Esophagus squamous epithelium (tissue), 5 donors: ENCODE measurements at places on chromosomes 11 and 22.

- DNase-seq = no peak
Measured at GRCh38 chr11:14029971-14030920, 67.7 kb downstream of the SPON1 start.

GRCh38 chr11:88484873-88485621 is 147.5 kb upstream of the CTSC start:
- DNase-seq = no peak

DNA sequence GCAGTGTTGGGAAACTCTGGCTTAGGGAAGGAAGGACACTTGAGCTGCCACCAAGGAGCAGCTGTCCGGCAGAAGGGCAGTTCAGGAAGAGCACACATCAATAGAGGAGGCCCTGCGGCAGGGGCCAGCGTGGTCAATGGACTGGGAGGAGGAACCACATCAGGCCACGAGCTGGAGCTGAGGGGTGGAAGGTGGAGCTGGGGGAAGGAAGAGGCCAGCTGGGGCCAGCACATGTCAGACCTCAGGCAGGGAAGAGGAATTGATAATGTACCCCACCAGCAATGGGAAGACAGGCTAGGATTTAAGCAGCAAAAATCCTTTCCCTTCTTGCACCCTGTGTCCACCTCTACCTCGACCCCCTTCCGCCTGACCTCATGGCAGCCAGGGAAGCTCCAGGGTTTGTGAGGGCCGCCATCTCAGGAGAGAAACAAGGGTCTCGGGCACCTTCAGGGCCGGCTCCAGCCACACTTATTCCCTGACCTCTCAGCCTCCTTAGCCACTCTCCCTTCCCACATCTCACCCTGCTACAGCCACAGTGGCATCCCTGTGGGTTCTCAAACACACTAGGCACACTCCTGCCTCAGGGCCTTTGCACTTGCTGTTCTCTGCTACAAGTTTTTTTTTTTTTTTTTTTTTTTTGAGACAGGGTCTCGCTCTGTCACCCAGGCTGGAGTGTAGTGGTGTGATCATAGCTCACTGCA is 157.8 kb upstream of the GRK3 start:
- no peak for DNase-seq

DNA sequence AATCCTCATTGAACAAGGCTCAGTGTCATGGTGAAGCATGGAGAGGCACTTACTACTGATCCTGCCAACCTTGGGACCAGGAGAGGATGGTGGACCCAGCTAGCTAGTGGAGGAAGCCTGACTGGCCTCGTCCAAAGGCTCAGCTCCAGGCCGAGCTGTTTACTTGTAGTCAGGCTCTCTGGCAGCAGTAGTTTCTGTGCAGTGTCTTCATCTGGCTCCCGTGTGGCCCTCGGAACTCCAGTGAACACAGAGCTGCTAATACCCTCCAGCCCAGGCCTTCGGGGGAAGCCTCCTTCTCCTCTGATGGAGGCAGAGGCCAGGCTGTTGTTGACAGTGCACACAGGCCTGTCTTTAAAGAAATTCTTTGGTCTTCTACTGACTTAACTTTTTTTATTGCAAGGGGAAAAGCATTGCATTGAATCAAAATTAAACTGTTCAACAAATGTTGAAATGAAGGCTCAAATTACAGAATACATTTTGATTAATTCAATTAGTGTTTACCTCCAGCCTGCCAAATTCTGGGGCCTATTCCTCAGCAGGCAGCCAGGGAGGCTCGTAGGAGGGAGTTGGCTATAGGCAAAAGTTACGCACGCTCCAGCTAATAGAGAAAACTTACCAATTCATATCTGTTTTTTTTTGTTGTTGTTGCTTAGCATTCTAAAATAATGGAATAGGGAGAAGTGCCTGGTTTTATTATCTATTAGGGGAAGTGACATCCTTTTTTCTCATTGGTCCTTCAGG is 18.8 kb downstream of the PPFIBP2 start:
- no peak for DNase-seq

- no peak for DNase-seq
Measured at GRCh38 chr22:41834005-41834944, 1.4 kb downstream of the SREBF2 start.

DNA sequence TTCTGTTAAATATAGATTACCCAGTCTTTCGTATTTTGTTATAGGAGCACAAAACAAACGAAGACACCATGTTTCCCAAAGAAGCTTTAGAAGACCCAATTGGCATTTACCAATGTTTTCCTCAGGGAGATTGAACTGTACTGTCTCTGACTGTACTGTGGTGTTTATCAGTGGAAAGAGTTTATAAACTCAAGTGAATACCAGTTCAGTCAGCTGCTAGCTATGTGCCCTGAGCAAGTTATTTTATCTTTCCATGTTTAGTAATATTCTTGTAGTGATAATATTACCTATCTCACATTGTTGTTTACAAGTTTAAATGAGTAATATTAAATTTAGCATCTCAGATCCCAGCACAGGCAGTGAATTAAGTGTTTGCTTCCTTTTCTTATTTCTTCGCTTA is 773.2 kb downstream of the KCNA4 start:
- DNase-seq = no peak

- no peak for DNase-seq
Measured at GRCh38 chr11:47907499-47907898, 59.3 kb upstream of the NUP160 start.

- no peak for DNase-seq
Measured at GRCh38 chr11:26983645-26984044, 10.3 kb upstream of the FIBIN start.

DNA sequence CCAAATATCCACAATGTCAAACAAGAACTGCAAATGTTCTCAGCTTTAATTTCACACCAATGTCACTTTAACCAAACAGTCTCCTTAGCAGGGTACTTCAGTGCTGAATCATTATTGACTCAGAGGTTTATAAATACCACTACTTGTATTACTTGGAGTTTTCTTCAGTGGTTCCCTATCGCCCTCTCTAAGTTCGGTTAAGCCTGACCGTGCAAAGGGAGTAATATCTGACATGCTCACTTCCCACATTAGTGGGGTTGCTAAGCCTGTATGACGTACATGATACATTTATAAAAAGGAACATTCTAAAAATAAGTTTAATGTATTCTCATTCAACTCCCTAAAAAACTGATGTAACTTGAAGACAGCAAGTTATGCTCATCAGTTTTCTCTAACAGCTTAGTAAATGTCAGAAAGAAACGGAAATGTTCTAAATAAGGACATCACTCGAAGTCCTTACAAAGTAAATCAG is 93.1 kb upstream of the ZC3H12C start:
- DNase-seq = no peak

DNA sequence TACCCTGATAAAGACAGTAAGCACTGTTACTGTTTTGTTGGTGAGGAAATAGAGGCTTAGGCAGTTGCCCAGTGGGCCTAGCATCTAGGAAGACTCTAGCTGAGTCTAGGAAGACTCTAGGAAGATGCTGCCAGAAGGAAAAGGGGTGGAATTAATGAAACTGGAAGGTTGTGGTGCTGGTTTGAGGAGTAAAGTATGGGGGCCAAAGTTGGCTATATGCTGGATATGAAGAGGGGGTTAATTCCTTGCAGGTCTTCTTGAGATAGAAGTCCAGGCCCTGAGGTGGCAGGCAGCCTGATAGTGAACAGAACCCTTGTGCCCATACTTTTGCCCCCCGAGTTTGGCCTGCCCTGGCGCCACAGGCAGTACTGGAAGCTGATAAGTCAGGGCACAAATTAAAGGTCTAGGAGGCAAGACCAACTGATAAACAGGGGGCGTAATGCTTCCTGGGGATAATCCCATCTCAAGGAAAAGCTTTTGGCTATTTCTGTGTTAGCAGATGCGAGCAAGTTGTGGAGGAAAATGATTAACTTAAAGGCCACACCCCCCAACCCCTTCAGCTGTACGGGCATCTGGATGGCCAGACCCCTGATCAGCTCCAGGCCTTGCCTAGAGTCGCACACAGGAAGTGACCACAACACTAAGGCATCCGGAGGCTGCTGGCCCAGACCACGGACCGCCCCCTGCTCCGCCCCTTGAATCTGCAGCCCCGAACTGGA is 3.1 kb downstream of the ILK start:
- DNase-seq = no peak

DNA sequence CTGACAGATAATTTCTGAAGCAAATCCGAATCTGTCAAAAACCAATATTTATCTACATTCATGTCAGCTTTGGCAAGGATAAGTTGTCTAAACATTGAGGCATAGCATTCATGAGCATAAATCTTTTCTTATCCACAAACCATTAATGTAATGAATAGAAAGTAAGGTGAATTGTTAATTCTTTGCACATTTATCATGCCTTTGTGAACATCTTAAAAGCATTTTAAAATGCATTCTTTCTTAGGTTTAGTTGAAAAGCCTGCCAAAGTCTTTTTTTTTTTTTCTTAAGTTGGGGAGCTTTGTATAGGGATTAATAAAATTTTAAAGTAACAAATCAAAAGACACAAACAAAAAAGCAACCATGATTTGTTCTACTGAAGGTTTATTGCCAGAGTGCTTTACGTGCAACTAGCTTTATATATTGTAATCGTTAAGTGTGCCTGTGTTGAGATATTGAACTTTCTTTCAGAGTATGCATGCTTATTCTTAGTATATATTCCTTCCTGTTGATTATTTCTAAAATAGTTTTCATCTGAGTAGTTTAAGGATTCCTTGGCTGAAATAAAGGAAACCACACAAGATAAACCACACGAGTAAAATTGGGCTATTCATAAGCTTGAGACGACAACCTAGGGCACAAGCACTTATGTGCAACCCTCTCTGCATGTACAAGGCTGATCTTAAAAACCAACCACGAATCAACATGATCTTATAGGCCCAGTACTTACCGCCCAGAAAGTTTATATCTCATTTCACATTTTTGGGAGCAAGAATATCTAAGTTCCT is 1110.9 kb upstream of the CNTN5 start:
- DNase-seq = no peak

GRCh38 chr11:103532133-103532788 is 423.0 kb downstream of the DYNC2H1 start:
- DNase-seq = no peak

GRCh38 chr22:16866167-16866566 is 41.0 kb upstream of the XKR3 start:
- DNase-seq = no peak

DNA sequence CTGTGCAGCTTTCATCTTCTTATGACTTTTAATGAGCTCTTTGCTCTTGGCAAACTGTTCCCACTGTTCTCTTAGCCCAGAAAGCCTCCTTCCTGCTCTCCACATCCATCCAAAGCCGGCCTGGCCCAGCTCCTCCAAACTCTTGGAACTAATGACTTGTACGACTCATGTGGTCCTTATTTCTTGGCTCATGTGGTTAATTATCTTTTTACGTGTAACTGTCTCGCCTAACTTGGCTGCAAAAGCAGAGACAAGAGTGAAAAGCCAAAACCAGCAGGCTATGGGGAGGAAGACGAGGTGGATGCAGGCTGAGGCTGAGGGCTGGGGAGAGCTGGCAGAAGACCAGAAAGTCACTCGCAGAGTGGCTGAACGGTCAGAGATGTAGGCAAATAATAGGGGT is 5.5 kb downstream of the CSNK2A3 start:
- no peak for DNase-seq

- no peak for DNase-seq
Measured at GRCh38 chr11:100776212-100776896, 89.3 kb downstream of the ARHGAP42 start.

DNA sequence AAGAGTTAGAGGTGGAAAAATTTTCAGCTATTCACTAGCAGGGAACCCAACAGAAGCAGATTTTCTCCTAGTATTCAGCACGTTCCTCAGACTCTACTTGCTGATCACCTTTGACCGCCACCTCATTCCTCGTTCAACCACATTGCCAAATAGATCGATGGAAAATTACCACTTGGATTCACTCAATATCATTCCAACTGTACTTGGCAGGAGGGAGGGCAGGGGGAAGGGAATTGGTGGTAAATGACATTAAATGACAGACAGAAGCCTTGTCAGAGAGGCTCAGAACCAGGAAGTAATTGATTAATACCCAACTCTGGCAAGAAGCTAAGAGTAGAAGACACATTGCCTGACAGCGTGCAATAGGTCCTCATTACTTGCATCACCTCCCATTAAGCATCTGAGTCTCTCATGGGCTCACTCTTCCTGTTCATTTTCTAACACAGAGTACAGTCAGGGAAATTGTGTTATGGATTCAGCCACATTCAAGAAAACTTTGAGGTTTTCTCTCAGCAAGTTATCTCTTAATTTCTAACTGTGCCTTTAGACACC is 240.5 kb upstream of the FAT3 start:
- DNase-seq = no peak

- DNase-seq = no peak
Measured at GRCh38 chr22:48895831-48896765, 931.6 kb downstream of the BRD1 start.

- no peak for DNase-seq
Measured at GRCh38 chr11:119990309-119991021, 147.4 kb downstream of the TRIM29 start.

GRCh38 chr11:46540807-46541206 is 53.0 kb downstream of the AMBRA1 start:
- DNase-seq = no peak

GRCh38 chr22:47260551-47260950 is 498.1 kb downstream of the TBC1D22A start:
- no peak for DNase-seq

GRCh38 chr11:78656327-78656726 is 81.7 kb upstream of the NARS2 start:
- DNase-seq = no peak

DNA sequence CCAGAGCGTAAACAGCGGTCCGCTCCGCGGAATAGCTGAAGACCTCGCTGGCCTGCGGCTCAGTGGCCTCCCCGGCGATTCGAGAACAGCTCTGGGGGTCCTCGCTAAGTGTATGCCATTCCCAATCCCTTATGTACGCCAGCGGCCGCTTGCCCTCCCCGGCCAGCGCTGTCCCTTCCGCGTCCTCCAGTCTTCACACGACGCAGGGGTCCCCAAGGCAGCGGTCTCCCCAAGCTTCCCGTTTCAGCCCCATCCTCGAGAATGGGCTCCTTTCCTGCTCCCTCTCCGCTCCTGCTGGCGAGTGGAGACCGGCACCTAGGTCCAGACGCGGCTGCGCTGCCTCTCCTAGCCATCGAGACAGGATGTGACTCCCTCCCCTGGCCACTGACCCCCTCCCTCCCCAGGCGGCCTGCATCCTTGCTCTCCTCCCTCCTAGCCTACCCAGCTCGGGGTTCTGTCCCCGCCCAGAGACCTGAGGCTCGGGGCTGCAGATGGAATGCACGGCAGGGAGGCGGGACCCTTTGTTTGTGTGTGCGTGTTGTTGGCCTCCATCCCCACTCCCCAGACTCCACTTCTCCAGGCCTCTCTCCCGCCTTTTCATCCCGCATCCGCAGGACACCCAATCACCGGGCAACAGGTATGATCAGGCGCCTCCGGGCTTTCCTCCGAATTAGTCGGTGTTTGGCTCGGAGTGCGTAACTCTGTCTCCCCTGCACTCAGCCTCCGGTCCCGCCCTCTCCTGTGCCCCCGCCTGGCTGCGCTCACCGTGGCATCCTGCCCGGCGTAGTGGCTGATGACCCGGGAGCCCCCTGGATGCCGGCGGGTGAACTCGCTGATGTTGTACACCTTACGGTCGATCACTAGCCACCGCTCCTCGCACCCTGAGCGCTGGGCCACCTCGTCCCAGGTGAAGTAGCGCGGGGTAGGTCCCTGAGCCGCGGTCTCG is 740 bp downstream of the FADS1 start:
- DNase-seq = no peak
